ENCODE measurements at places on chromosomes 4 and X. TPM values are rescaled to one million over a fixed set of nuclear protein-coding genes. Genes with fewer than 3 reads are reported as not detected.

SPANXN4 gene
- not detected for total RNA-seq

P2RY10 gene
- 21.5 TPM for total RNA-seq

HSFX3 gene
- not detected for total RNA-seq

ERCC6L gene
- 0.54 TPM for total RNA-seq

SMARCA1 gene
- total RNA-seq, result 0.18 TPM

DNA sequence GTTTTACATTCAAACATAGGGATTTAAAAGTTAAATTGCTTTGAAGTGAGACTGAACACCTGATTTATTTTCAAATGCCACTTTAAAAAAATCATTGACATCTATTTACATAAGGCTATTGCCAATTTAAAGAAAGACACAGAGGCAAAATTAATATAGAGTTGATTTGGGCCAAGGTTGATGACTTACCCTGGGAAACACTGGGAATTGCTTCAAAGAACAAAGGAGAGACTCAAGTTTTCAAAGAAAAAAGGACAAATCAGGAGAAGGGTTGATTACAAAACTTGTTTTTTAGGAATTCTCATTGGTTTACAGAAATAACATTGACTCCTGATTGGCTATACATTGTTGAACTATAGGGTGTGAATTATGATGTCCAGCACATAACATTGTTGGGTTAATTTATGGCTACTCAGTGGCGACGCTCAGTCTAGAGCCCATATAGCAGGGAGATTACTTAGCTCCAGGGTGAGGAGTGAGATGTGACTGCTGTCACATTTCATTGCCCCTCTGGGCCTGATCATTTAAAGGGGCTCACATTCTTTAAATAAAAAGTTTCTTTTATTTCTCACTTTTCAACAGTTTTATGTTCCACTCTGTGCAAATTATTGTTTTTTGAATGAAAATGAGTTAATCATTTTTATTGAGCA is 184.6 kb downstream of the SPATA18 start:
- H3K4me1 ChIP-seq, result no peaks in the 10 kb centered on the region
- DNase-seq, result no peak

DNA sequence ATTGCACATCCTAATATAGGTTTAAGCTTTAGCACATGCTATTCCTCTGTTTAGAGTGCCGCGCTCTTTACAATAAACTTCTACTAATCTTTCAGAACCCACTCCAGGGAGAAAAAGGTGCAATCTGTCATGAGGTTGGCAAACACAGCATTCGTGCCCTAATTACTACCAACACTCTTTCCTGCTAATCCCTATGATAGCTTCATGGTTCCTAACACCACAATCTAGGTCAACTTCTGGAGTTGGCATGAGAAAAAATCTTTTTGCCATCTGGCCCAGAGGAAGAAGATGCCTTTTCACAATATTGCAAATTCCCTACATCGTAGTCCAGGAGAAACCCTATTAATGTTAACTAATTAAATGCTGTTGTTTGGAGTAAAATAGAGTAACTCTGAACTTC is 39.6 kb downstream of the TMA16 start:
- no peaks in the 10 kb centered on the region for H3K4me1 ChIP-seq
- H3K27ac ChIP-seq, result no peak overlapping the region
- H3K4me3 ChIP-seq, result no peak overlapping the region
- no peak for DNase-seq

- no peaks in the 10 kb centered on the region for H3K4me1 ChIP-seq
- no peak overlapping the region for H3K27ac ChIP-seq
- H3K27me3 ChIP-seq, result no peaks in the 10 kb centered on the region
- H3K36me3 ChIP-seq, result no peaks in the 10 kb centered on the region
Measured at GRCh38 chr4:7238300-7238960, 46.1 kb downstream of the SORCS2 start.

DNA sequence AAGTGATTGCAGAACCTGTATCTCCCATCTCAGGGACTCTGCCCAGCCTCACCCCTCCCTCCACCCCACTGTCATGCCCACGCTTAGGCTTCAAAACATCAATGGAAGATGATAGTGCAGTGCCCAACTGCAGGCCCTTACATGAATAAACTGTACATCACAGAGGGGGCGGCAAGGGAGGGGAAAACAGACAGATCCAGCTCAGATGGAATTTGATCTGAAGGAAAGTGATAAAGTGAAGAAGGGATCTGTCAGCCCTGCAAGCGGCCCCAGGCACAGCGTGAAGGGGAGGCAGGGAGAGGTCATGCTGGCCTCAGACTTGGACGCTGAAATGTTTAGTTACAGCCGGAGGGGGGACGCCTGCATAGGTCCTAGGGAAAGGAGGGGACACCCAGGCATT is 38.5 kb downstream of the GYG2 start:
- no peak overlapping the region for H3K27ac ChIP-seq
- no peaks in the 10 kb centered on the region for H3K4me1 ChIP-seq
- H3K27me3 ChIP-seq, result no peaks in the 10 kb centered on the region
- no peak overlapping the region for H3K4me3 ChIP-seq

DNA sequence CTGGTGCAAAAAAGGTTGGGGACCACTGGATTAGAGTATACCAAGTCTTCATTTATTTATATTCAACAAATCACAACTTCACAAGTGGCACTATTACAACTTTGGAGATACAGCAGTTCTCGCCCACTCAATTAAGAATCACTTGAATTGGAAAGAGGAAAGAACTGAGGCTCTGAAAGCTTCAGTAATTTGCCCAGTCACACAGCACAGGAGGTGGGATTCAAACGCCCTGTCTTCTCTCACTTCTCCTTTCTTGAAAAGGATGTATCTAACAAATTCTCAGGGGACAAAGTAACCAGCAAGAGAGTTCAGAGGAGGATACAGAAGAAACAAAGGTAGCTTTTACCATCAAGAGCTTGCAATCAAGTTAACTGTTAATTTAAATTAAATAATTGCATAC is 12.4 kb downstream of the SMIM14 start:
- no peaks in the 10 kb centered on the region for H3K27me3 ChIP-seq
- no peak overlapping the region for H3K4me3 ChIP-seq
- H3K27ac ChIP-seq, result no peak overlapping the region
- H3K36me3 ChIP-seq, result no peaks in the 10 kb centered on the region
- no peak for DNase-seq

DNA sequence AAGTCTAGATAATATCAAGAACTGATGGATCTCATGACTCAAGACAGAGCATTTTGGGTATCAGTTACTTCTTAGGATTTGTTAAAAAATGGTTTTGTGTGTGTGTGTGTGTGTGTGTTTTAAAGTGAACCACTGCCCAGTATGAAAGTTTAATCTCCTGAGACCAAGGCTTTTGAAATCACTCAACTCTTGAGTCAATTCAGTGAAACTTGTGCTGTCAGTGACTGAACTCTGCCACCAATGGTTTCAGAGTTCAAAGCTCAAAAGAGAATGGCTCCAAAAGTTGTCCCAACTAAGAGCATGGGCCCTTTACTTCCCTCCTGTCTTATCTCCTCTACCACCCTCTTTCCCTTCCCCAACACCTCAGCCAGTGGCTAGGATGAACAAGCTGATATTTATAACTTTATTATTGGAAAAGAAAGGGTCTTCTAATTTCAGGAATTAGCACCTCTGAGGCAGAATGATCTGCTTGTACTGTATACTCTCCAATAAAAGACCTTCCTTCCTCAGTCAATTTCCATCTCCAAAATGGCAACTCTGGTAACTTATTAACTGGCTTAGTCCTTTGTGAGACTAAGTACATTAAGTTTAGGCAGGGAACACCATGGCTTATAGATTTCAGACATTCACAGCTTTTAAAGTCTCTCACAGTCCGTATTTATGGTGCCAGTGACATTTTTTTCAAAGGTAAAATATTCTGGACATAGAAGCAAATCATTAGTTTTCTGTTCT is 152.2 kb downstream of the REPS2 start:
- H3K4me1 ChIP-seq, result no peaks in the 10 kb centered on the region
- no peak for DNase-seq
- H3K4me3 ChIP-seq, result no peak overlapping the region
- H3K36me3 ChIP-seq, result no peaks in the 10 kb centered on the region

DNA sequence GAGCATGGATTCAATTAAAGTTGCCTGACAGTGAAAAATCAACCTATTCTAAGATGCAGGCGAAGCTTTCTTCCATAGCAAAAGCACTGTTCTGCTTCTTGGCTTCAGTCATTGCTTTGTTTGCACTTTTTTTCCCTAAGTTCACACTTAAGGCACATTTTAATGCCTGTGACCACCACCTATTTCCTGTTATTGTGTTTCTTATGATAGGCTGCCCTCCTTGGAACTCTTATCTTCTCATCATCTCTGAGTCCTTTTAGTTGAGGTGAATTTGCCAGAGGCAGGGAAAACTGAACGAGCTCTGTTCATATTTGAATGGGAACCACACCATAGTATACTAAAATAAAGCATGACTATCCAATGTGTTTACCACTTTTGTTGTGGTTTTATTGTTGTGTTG is 119.8 kb downstream of the SPCS3 start:
- H3K27ac ChIP-seq, result no peak overlapping the region
- no peak overlapping the region for H3K4me3 ChIP-seq
- no peak for DNase-seq
- no peaks in the 10 kb centered on the region for H3K4me1 ChIP-seq

DNA sequence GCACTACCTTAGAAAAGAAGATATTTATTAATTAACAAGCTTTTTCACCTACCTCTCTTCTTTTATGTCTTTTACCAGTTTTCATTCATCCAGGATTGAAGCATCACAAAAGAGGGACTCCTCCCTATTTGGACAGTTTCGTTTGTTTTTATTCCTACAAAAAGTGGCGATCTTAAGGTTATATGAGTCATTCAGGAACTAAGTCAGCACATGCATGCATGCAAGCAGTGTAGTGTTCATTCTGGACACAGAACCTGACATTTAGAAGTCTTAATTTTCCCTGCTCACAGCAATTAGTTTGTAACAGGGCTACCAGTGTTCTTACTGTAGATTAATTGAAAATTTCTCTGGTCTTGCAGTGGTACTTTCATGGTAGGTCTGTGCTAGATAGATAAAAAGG is 47.9 kb upstream of the QRFPR start:
- no peaks in the 10 kb centered on the region for H3K4me1 ChIP-seq
- no peaks in the 10 kb centered on the region for H3K27me3 ChIP-seq
- no peak for DNase-seq
- no peak overlapping the region for H3K4me3 ChIP-seq

GRCh38 chr4:3451956-3452355 is 10.2 kb downstream of the HGFAC start:
- H3K4me3 ChIP-seq, result no peak overlapping the region
- H3K36me3 ChIP-seq, result no peaks in the 10 kb centered on the region
- H3K4me1 ChIP-seq, result no peaks in the 10 kb centered on the region
- H3K27me3 ChIP-seq, result no peaks in the 10 kb centered on the region

GRCh38 chr4:56703378-56703777 is 22.3 kb upstream of the HOPX start:
- H3K4me3 ChIP-seq, result no peak overlapping the region
- no peaks in the 10 kb centered on the region for H3K4me1 ChIP-seq
- H3K27me3 ChIP-seq, result no peaks in the 10 kb centered on the region
- no peak for DNase-seq

DNA sequence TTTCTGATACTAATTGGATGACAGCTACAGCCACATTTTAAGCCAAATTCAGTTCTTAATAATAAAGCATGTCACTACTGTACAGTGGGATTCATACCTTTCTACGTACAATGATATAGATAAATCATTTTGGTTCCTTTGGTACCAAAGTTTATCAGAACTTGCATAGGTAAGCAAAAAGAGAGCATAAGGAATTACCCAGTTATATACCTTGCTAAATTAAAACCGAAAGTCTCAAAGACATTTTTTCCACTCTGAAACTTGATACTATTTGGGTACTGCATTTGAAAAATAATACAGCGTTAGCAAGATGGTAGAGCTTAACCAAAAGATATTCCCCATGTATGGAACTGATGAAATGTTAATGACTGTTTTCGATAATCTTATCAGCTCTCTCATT is 400.9 kb upstream of the ADGRL3 start:
- no peaks in the 10 kb centered on the region for H3K4me1 ChIP-seq
- H3K36me3 ChIP-seq, result no peaks in the 10 kb centered on the region
- no peaks in the 10 kb centered on the region for H3K27me3 ChIP-seq
- no peak overlapping the region for H3K27ac ChIP-seq
- DNase-seq, result no peak
- no peak overlapping the region for H3K4me3 ChIP-seq

DNA sequence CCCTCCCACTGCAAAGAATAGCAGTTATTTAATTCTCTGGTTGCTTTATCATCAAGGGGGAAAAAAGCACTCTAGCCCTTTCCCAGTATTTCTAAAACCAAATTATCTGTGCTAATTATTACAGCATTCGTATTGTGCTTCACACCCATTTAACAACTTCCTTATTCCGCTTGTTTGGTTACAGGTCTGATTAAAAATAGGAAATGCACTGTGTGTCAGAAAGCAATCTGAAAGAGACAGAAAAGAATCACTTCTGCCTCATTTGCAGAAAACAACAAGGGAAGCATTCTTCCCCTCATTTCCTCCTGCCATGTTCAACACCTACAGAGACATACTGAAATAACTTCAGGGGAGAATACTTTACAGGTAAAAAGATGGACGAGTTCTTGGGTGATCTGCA is 114.9 kb upstream of the MAP3K15 start:
- no peak for DNase-seq
- H3K4me1 ChIP-seq, result peaks cover 30% of the 10 kb centered on the region
- no peaks in the 10 kb centered on the region for H3K27me3 ChIP-seq

DNA sequence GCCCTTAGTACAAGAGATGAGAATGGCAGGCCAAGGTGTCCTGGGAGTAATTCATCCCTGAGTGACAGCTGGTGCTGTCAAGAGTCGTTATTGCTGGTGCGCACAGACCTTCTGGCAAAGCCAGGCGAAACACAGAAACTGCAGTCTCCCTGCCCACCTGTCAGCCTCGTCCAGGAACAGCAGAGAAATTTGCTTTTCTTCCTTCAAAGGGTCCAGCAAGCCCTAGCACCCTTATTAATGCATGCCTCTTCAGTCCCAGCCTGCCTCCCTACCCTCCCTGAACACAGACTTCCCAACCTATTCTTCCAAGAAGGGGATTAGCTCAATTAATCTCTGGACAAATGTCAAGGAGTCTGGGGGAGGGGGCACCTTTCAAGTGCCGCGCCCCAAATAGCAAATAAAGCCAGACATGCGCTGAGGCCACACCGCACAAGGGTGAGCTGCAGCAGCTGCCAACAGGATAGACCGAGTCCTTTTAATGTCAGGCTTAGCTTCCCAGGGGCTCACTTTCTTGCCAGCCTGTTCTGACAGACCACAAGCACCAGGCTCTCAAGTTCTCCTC is 250.7 kb upstream of the RASGEF1B start:
- H3K27me3 ChIP-seq, result no peaks in the 10 kb centered on the region
- no peak for DNase-seq
- H3K36me3 ChIP-seq, result no peaks in the 10 kb centered on the region
- H3K4me1 ChIP-seq, result no peaks in the 10 kb centered on the region
- no peak overlapping the region for H3K4me3 ChIP-seq
- no peak overlapping the region for H3K27ac ChIP-seq

- H3K36me3 ChIP-seq, result no peaks in the 10 kb centered on the region
- H3K4me1 ChIP-seq, result no peaks in the 10 kb centered on the region
- H3K27me3 ChIP-seq, result no peaks in the 10 kb centered on the region
- no peak overlapping the region for H3K27ac ChIP-seq
- DNase-seq, result no peak
Measured at GRCh38 chrX:69815063-69815462, 199.2 kb downstream of the EDA start.

- peak overlapping the region; percentile 56 for H3K27ac ChIP-seq
- peaks cover 4% of the 10 kb centered on the region for H3K27me3 ChIP-seq
- peaks cover 49% of the 10 kb centered on the region for H3K4me1 ChIP-seq
- no peaks in the 10 kb centered on the region for H3K36me3 ChIP-seq
- no peak for DNase-seq
Measured at GRCh38 chr4:6198768-6199421, 1.5 kb downstream of the JAKMIP1 start.

All from natural killer cell (primary cell).